ENCODE measurements at places on chromosomes 1 and 21. TPM values are rescaled to one million over a fixed set of nuclear protein-coding genes. Genes with fewer than 3 reads are reported as not detected.
A peak's percentile ranks its signal among the peaks of the same experiment; 100 is the strongest.

DNA sequence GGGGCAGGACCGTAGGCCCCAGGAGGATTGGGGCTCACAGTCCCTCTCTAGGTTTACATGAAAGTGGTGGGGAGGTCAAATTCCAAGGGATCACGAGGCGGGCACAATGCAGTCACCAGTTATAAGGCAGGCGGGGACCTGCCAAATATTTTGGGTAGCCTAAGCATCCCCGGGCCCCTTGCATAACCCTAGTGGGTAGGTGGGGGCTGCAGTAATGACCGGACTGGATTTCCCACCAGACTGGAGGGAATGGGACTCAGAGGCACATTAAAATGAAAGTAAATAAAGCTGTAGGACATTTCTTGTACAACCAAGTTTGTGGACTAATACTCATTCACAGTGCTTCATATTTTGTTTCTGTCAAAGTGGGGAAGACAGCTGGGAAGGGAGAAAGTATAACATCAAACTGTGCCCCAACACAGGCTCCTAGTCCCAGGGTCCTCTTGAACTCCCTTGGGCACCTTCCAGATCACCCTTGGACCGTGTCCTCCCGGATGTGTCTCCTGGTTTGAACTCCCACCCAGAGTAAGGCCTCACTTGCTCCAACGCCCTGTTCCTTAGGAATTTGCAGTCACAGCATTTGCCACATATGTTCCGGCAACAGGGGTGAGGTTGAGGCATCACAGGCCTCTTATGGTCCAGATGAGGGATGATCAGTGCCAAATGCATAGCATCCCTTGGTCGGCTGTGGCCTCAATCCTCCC, 28.4 kb upstream of the KIAA0040 start:
- DNase-seq = no peak

DNA sequence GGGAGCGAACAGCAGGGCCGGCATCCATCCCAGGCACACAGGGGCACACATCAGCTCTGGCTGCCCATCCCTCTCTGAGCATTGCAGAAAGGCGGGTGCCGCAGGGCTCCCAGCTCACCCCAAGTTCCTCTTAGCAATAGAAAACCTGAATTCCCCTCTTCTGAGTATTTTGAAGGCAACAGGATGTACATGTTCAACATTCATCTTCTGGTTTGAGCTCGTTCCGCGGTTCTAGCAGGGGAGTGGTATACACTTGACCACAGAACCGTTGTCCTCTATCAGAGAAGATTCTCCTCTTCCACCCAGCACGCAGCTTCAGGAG, 23.6 kb downstream of the ACTA1 start:
- no peak for DNase-seq

- peak; percentile 75 for DNase-seq
Observed at GRCh38 chr1:111204201-111204982, 3.9 kb upstream of the DENND2D start.

The BLACAT1 gene
- not detected for total RNA-seq

- DNase-seq = no peak
Observed at GRCh38 chr1:248815407-248816034, 10.2 kb downstream of the SH3BP5L start.

- DNase-seq = no peak
Observed at GRCh38 chr1:112676543-112676942, 2.1 kb downstream of the MOV10 start.

GRCh38 chr1:157856538-157856937, 14.9 kb upstream of the CD5L start:
- DNase-seq = no peak

The OR6N1 gene
- total RNA-seq = not detected

GRCh38 chr1:177439301-177439700, 268.5 kb downstream of the BRINP2 start:
- DNase-seq = no peak

DNA sequence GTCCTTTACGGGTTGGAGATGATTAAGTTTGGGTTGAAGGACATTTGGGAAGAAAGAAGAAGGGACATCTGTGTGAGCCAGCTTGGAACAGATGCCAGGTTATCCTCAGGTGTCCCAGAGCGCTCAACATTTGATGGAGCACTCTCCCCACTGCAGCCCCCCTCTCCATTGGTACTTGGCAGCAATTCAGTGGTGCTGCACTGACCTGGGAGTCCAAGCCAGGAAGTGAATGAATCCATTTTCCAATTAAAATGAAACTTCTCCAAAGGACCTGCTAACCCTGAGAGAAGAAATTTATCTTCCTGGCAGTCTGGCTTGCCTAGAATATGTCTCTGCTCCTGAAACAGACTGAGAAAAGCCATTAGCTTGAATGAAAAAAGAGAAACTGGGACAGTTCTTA, 67.1 kb downstream of the FGGY start:
- no peak for DNase-seq

- no peak for DNase-seq
Observed at GRCh38 chr1:119715542-119715941, 3.8 kb downstream of the PHGDH start.

- DNase-seq = no peak
Observed at GRCh38 chr1:238499021-238499420, 608.3 kb upstream of the ZP4 start.

The HJV gene
- not detected for total RNA-seq

DNA sequence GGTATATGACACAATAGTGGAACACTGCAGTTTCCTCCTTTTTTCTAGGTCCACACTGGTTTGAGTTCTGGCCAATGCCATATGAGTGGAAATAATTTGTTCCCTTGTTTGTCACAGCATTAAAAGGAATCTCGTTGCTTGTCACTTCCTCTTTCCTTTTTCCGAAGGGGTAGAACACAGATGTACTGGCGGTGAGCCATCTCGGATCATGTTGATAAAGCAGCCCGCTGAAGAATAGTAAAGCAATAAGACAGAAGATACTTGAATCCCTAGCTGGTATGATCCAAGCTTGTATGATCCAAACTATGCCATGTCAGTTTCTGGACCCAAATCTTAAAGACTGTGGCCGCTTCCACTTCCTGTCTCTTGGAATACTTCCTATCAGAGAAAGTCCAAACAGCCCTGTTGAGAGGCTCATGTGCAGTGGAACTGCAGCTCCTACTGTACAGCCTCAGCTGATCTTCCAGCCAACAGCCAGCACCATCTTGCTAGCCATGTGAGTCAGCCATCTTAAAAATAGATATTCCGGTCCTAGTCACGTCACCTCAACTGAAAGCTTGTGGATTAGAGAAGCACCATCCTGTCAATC, 40.3 kb downstream of the CFHR5 start:
- no peak for DNase-seq

- no peak for DNase-seq
Observed at GRCh38 chr1:115288591-115289198, 49.4 kb downstream of the NGF start.

GRCh38 chr1:40532844-40533424, 1.5 kb downstream of the ZNF684 start:
- DNase-seq = no peak

- DNase-seq = peak; percentile 53
Observed at GRCh38 chr1:1906185-1907097, 8.6 kb upstream of the CALML6 start.

GRCh38 chr1:205980237-205980870, 22.8 kb downstream of the RAB7B start:
- DNase-seq = no peak

The SYCP1 gene
- total RNA-seq = not detected

- no peak for DNase-seq
Observed at GRCh38 chr1:173702736-173703135, 12.0 kb upstream of the KLHL20 start.

- DNase-seq = no peak
Observed at GRCh38 chr1:1004780-1005697, 5.1 kb upstream of the HES4 start.

- DNase-seq = no peak
Observed at GRCh38 chr1:115168026-115168425, 78.7 kb upstream of the TSPAN2 start.

- DNase-seq = no peak
Observed at GRCh38 chr1:21550097-21550496, 40.9 kb downstream of the ALPL start.

The RGS16 gene
- 59.9 TPM for total RNA-seq

GRCh38 chr1:198638894-198639635, at the start of gene PTPRC:
TSS of gene PTPRC (plus strand) at chr1:198639040. CDS start at chr1:198639269, 229 bp downstream.
- no peak for DNase-seq

- no peak for DNase-seq
Observed at GRCh38 chr1:54885807-54886723, 930 bp downstream of the DHCR24 start.

DNA sequence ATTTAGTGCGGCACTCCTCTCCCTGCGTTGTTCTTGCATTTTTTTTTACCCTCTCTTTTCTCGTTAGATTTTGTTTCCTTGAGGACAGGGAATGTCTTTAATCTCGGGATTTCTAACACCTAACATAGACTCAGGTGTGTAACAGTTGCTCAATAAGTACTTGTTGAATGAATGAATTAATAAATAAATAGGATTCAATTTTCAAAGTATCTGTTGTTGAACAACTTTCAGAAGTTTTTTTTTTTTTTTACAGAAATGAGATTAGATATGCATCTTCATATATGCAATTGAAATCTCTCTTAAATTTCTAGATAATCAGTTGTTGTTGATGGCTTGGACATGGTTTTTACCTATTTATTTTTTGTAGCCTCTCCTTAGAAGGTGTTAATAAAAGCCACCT, 83.1 kb downstream of the ROR1 start:
- DNase-seq = no peak

GRCh38 chr1:52876843-52877242, 34.3 kb downstream of the ZYG11A start:
- no peak for DNase-seq

GRCh38 chr21:37155186-37155585, 82.1 kb downstream of the TTC3 start:
- DNase-seq = no peak

- DNase-seq = no peak
Observed at GRCh38 chr1:48089356-48089891, 92.2 kb upstream of the TRABD2B start.

The S100A7 gene
- total RNA-seq = not detected

The TTLL7 gene
- 0.85 TPM for total RNA-seq

- no peak for DNase-seq
Observed at GRCh38 chr1:9294910-9295636, 2.4 kb downstream of the SPSB1 start.

DNA sequence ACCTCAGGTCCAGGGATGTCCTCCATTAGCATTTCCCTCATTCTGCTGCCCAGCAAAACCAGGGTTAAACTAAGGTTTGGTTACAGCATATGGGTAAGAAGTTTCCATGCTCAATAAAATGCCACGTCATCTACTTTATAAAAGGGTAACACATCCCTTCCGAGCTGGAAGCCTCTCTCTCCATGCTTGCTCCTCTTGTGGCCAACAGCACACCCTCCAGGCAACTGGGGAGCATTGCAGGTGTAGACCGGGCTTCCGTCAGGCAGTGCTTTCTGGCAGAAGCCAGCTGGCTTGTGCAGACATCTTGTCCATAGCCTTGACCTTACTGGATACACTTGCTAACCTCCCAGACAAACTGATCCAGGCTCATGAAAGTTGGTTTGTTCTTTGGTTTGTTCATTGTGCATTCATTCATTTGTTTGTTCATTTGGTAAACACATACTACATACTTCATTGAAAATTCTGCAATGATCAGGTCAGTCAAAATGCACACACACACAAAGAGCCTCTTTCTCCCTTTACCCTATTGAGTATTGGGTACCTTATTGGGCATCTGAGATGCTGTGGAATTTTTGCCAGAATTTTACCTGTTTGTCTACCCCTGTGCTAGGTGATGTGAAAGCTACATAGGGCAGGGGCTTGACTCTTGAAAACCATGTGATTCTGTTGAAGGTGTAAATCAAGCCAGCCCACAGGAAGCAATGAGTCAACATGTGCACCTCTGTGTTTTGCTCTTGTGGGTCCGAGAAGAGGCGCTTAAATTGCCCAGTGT, 422.8 kb downstream of the CAMTA1 start:
- DNase-seq = no peak

The GPATCH3 gene
- total RNA-seq = 21.3 TPM

DNA sequence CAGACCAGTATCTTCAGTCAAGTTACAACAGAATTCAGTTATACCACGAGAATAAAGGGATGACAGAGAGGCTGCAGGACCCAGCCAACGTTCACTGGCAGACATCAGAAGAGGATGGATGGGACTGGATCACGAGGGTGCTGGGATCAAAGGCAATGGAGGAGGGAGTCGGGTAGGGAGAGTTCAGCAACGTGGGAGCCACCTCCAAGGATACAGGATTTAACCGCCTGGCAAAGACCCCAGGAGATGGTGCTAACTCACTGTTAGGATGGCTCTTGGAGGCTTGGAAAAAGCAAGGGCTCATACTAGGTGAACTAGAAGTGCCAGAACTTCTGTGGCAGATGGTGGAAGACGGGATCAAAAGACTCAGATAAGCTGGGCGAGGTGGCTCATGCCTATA, 99.1 kb upstream of the DISP3 start:
- DNase-seq = no peak

The CR2 gene
- 1.6 TPM for total RNA-seq

DNA sequence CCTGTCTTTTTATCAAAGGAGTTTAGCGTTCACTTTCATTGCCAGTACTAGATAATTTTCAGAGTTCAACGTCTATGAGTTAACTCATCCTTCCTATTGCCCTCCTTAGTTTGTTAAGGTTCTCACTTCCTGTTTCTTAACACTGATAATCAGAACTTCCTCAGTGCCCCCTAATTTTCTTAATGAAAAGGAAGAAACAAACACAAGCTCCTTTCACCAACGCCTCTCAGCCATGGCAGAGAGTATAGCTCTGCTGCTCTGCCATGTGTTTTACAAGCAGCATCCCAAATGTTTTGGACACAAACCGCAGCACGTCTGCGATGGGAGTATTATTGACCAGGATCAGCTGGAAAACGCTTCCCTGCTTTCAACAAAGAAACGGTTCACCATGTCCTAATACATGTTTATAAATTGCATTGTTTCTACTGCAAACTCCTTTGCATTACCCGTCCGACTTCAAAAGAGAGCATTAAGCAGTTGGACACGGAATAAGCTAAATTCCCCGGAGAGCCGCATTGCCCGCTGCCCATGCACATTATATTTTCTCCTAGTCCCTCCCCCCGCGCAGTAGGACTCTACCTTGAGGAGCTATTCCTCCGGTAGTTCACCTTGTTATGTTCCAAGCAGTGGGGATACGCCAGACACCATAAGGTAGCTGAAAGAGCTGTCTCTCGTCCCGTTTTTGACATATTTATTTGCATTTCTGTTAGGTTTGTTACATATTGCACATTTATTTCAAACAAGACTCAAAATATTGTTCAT, 561 bp downstream of the OLFM3 start:
- DNase-seq = no peak

The HSD3B1 gene
- not detected for total RNA-seq

- peak; percentile 58 for DNase-seq
Observed at GRCh38 chr1:157626099-157626498, 28.2 kb upstream of the FCRL4 start.

DNA sequence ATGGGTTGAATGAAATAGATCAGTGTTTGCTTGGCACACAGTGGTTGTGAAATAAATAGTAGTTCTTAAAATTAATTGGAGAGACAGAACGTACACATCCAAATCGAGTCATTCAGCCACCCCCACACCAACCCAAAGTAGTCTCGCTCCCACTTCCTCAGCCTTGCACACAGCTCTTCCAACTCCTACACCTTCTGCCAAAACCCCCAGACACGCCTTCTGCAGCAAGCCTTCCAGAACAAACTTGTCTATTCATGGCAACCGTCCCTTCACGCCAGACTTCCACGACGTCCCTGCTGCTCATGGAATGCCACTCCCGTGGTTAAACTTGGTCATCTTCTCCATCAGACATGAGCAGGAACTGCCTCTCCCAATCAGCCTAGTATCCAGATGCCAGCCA, 37.5 kb upstream of the RD3 start:
- DNase-seq = no peak

The MARK1 gene
- total RNA-seq = 0.09 TPM

The KIRREL1 gene
- 0.04 TPM for total RNA-seq

Data from CD8-positive, alpha-beta memory T cell (primary cell).